ENCODE measurements at places on chromosomes 6 and 20.

GRCh38 chr6:24539416-24539815 is 44.6 kb downstream of the ALDH5A1 start:
- DNase-seq: no peak

- DNase-seq: no peak
Measured at GRCh38 chr6:13762611-13763441, 51.2 kb upstream of the RANBP9 start.

GRCh38 chr20:33320006-33320405 is 37.0 kb downstream of the BPIFB1 start:
- no peak for DNase-seq

GRCh38 chr6:128499079-128499731 is 21.2 kb downstream of the PTPRK start:
- DNase-seq: no peak

GRCh38 chr6:148761527-148762011 is 14.7 kb downstream of the UST start:
- DNase-seq: no peak

DNA sequence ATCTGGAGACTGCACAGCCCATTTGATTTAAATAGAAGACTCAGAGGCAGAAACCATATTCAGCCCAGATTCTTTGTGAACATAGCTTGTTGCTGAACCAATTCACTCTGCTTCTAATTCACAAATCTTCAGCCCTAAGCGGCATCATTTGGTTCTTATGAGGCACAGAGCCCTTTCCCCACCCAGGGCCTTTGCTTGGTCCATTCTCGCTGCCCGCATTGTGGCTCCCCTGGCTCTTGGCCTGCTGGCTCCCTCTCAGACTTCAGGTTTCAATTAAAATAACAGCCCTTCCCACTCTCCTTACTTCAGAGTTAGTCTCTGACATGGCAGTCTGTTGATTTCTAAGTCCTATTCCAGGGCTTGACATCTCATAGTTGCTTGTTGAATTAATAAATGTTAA is 9.4 kb upstream of the TMEM14A start:
- no peak for DNase-seq

GRCh38 chr6:80674669-80675068 is 568.2 kb downstream of the BCKDHB start:
- no peak for DNase-seq

DNA sequence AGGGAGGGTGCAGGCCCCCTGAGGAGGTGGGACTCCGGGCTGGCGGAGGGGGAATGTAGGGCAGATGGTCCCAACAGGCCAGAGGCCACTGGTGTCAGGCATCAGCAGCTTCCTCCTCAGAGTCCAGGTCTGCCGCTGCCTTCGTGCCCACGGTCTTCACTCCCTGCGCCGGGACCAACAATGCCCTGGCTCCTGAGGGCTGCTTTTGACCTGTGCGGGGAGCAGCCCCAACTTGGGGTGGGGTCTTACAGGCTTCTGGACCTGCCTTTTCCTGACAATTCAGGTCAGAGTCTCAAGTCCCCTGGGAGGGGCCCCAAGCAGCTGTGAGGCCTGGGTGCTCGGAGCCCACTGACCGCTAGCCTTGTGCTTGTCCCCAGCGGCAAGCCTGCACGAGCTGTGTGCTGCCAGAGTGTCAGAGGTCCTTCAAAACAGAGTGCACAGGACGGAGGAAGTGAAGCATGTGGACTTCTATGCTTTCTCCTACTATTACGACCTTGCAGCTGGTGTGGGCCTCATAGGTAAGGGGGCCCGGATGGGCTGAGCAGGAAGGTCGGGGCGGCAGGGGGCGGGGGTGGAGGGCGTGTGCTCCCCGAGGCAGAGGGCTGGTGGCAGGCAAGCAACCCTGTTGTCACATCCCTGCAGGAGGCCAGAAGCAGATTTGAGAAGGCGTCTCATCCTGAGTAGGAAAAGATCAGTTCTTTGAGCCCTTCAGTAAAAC is 25.3 kb upstream of the PYGB start:
- no peak for DNase-seq

GRCh38 chr6:39190545-39191235 is 38.6 kb downstream of the KCNK5 start:
- DNase-seq: no peak

DNA sequence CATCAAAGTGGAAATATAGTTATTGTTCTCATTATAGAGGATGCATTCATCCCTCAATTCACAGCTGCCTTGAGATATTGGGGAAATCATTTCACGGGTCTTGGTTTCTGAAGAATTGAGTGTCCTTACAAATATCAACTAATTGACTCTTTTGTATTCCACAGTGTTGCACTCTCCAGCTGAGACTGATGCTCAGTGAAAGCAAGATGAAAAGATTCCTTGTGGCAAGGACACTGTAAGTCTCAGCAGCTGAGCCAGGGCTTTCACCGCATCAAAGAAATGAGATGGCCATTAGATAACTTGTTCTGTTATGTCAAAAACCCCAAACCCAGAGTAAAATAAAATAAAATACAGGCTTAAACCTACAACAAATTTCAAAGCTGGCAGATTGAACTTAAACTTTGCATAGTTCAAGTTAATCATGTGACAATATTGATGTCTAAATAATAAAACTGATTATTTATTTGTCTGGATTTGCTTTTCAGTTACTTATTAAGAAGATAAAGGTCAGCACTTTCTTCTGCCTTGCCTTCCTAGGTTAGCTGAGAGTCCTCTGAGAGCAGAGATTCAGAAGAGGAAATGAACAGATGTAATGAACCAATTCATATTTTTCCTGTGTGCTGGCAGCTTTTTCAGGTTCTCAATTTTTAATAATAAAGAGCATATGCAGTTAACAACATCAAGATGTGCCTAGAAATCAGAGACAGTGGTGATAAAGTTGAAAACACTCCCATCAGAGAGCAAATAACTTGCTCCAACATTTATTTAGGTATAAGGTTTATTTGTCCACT is 82.4 kb upstream of the SMLR1 start:
- no peak for DNase-seq

- DNase-seq: no peak
Measured at GRCh38 chr20:24632581-24632980, 163.2 kb downstream of the SYNDIG1 start.

- no peak for DNase-seq
Measured at GRCh38 chr20:1660246-1660645, 2.7 kb upstream of the SIRPG start.
